GM23248 (cell line): ENCODE measurements at places on chromosomes 2 and 18. TPM values are rescaled to one million over a fixed set of nuclear protein-coding genes. Genes with fewer than 3 reads are reported as not detected.

DNA sequence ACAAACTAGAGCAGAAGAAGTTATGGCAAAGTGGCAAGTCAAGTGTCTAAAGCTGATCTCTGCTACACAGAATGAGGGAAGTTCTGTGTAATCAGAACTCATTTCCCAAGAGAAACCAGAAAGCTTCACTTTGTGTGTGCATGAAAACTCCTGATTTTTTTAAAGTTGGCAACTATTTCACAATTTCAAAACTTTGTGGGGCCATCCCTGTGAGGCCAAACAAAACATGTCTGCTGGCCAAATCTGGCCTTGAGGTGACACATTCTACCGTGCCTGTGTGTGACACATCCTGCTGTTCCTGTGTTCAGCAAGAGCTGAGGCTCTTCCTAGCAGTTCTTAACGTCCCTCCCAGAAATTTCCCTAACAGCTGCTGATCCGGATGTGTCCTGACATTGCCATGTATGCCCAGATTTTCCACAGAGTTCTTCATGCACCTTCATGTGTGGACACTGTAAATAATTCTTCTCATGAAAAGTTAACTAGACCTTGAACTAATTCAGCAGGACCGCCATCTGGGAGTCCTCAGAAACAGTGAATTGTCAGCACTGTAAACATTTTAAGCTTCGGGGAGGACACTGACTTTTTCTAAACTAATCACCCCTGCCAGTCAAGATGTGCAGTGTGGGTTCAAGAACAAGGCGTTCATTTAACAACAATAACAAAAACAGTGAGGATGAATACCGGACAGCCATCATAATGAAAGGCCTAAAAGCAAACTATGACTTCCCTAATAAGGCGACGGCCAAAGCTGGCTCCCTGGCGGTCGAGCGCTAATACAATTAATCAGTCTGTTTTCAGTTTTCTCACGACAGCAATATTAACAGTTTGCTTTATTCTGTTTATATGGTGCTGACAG is 99.0 kb downstream of the PLEKHM3 start:
- H3K4me1 ChIP-seq, result peaks cover 13% of the 10 kb centered on the region
- DNase-seq, result peak; percentile 93
- peak overlapping the region; percentile 41 for H3K27ac ChIP-seq
- H3K27me3 ChIP-seq, result no peaks in the 10 kb centered on the region

GRCh38 chr2:58120626-58121229 is 74.1 kb downstream of the VRK2 start:
- DNase-seq, result no peak
- no peaks in the 10 kb centered on the region for H3K4me1 ChIP-seq
- no peak overlapping the region for H3K27ac ChIP-seq

The MYL1 gene
- not detected in 2 replicates for total RNA-seq

DNA sequence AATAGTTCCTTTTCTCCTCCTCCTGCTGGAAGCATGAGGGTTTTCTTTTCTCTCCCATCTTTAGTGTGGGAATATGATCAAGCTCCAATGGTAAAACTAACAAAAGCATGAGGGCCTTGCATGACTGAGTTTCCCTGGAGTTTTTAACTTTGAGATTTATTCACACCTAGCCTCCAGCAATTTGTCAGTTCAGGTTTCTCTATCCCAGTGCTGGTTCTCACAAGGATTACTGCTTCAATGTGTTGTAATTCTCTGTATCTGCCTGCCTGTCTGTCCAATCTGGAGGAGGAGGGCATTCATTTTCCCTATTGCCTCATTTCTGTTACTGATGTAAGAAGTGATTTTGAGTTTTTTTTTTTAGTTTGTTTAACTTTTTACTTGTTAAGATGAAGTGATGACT is 57.6 kb upstream of the RPRM start:
- H3K36me3 ChIP-seq, result no peaks in the 10 kb centered on the region
- H3K27ac ChIP-seq, result no peak overlapping the region
- H3K4me3 ChIP-seq, result no peak overlapping the region
- no peaks in the 10 kb centered on the region for H3K4me1 ChIP-seq
- no peaks in the 10 kb centered on the region for H3K27me3 ChIP-seq
